ENCODE measurements at places on chromosomes 2 and 18.
A peak's percentile ranks its signal among the peaks of the same experiment; 100 is the strongest.

DNA sequence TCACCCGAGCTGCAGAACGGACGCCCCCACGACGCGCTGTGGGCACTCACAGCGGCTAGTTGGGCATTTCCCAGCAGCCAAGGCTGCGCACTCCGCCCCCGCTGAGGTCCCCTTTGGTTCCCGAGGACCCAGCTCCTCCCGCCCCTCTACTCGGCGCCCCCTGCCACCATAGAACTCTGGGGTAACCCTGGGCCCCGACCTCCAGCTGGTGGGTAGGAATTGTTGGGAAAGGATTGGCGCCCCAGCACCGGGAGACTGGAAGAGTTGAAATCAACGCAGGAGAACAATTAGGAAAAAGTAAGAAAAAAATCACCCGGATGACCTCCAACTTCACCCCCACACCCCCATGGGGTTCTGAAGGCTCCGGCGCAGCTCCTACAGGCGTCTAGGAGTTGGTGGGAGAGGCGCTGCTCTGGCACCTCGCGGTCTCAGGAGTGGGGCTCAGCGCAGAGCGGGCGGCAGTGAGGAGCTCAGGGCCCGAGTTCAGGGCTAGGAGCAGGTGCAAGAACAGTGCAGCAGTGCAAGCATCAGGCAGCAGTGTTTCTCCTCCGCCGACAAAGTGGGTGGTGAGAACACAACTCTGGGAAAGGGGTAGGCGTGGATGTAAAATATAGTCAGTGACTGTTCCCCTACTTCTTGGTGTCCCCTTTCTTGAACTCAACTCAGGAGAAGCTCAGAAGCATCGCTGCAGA is 14.0 kb downstream of the POU3F3 start:
- no peak for DNase-seq

- no peak for DNase-seq
Measured at GRCh38 chr18:74266161-74266560, 25.6 kb downstream of the CYB5A start.

DNA sequence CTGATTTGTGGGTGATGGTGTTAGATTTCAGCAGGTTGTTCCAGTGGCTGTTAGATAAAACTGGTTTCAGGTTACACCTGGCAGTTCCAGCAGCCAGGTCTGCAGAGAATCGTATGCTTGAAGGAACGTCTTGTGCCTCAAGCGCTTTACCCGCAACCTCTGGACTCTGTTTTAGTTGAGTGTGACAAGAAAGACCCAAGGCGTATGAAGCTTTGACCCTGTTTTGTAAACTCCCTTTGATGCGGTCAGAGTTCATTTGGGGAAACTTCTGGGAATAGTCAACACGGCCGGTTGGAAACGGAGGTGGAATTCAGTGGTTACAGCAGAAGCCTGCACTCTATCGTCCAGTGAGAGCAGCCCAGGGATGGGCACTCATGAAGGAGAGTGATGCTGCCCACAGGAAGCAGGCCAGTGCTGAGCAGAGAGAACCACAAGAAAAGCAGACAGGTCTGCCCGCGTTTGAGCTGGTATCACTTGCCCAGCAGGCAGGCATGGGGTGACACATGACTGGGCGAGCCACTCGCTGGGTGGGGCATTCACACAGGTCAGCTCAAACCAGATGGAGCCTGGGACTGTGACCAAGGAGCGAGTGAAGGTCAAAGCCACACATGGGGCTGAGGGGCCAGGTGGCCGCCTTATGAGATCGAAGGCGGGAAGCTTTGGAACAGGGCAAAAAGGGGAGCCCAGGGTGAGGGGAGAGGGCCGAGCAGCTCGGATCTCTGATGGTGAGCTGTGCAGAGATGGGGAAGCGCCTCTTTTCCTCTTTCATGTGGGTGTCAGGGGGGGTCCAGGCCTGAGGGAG is 99.6 kb upstream of the MBOAT2 start:
- DNase-seq = no peak

DNA sequence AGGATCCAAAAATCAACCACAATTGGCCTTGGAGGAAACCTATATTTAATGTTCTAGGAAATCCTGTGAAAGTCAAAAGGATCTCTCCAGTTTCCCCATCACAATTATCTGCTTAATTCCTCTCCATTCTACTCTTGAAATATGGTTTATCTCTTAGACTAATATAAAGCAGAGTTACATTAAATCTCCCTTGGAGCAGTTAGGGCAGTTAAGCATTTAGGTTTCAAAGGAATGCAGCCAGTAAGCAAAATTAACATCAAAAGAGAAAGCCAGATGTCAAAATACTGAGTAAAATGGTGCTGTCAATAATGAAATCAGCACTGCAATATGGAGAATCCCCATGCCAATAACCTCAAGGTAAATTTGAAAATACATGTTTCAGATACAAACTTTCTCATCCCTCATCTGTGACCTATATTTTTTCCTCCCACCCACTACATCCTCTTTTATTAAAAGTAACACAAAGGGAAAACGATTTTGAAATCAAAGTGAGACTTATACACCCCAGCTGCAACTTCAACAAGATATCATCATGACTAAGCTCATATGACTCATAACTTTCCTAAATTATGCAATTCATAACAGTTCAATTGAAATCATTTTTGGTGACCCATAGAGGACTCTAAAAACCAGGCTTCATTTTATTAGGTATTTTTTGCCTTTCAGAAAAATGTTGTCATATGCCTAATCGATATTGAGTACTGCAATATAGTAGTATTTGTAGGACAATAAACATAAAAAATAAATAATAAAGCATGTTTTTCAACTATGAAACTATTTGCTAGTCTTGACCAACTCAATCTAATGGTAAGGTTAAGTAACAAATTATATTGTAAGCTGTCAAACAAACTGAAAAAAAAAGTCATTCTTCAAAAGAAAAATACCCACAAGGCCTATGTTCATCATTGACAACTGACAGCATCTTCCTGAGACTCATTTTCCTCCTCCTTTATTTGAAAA is 3.1 kb downstream of the ADAM17 start:
- no peak for DNase-seq

GRCh38 chr2:88022669-88022921 is 6.2 kb upstream of the RNU2-63P start:
- DNase-seq = no peak

DNA sequence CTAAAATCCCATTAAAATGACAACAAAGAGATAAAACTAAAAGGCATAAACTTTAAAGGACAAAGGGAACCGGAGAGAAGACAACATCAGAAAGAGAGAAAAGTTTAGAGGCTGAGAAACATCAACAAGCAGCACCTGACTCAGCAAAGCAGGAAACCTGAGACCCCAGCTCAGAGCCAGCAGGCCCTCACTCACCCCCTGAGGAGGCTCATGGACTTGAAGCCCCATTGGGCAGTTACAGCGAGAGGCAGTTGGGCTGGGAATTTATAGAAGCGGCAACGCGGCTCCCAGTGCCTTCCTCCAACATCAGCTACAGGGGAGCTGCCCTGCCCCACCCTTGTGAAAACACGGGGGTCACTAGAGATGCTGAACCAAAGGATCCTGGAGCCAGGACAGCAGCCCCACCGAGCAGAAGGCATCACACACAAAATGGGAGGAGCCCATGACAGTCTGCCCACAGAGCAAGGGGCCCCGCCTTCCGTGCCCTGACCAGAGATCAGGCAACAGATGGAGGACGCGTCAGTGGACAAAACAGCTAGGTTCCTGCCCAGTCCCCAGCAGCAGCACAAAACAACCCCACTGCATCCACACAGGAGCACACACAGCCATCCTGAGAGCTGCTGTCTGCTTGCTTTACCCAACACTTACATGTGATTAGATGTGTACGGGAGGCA is 52.7 kb downstream of the CMPK2 start:
- no peak for DNase-seq

GRCh38 chr2:24086241-24086640 is 1.6 kb upstream of the TP53I3 start:
- no peak for DNase-seq

DNA sequence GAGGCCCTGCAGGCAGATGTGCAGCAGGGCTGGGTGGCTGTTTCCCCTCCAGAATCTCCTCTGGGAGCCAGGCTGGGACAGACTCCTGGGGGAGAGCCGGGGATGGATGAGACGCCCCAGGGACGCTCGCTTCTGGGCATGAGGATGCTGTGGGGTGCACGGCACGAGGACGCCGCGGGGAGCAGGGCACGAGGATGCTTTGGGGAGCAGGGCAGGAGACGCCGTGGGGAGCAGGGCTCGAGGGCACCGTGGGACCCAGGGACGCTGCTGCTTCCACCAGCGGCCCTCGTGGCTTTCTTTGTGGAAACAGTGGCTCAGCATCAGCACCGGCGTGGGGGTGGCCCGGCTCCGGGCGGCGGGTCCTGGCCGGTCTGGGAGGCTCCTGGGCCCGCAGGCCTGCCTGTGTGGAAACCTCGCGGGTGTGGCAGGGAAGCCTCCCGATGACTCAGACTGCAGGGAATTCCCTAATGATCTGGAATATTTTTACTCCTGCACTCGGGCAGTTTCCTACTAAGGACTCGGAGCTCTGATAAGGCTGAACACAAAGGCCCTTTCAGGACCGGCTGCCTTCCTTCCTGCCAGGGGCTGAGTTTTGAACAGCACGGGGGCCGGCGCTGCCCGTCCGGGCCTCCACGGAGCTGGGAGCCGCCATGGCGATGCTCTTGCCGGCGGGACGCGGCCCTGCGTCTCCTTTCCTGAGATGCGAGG is 62.6 kb downstream of the NFATC1 start:
- DNase-seq = no peak

DNA sequence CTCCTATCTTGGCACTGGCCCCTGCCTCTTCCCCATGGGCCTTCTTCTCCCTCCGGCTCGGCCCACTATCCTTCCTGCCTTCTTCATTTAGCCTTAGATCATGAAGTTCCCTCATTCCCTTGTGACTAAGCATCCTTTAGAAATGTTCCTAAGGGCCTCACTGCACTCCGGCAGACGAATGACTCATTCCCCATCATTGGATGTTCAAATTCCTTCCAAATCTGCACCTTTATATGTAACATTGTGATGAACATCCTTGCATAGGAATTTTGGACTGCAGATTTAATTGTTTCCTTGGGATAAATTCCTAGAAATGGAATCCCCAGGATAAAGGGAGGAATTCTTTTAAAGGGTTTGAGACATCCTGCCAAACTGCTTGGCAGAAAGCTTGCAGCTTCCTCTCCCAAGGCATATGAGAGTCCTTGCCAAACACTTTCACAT is 19.0 kb downstream of the CRACDL start:
- no peak for DNase-seq

DNA sequence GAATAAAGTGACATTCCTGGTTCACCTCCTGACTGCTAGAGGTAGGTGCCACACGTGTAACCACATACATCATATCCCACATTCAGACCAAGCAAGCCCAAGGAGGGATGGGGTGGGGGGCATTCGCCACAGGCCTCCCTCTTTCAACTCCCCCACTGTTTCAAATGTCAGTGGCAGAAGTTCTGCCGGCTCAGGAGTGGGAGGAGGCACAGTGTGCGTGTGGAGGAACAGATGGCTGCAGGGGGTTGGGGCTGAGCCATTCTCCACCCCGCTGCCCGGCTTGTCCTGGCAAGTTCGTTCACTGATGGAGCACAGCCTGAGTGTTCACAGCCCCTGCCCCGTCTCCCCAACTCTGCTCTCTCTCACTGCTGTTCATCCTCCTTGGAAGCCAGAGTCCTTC is 75.4 kb upstream of the TANC1 start:
- no peak for DNase-seq

- no peak for DNase-seq
Measured at GRCh38 chr2:201517094-201517493, 65.6 kb downstream of the STRADB start.

GRCh38 chr2:98419977-98420725 is 24.5 kb upstream of the INPP4A start:
- no peak for DNase-seq

GRCh38 chr18:61953161-61953560 is 60.4 kb upstream of the RNF152 start:
- DNase-seq = no peak

GRCh38 chr2:37985333-37985732 is 60.2 kb downstream of the RMDN2 start:
- DNase-seq = no peak

DNA sequence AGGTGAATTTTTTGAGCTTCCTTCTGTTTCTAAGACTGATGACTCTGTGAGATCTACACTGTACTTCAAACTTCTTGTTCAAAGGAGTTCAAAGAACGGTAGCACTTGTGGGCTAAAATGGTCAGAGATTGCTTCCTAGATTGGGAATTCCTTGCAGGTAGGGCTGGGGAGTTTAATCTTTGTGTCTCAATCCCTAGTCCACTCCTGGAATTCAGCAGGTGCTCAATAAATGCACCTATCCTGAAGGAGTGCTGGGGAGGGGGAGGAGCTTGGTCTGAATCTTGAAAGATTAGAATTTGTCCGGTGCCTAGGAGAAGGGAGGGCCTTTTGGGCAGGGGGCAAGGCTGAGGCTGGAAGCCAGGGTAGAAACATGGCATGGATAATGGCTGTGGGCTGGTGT is 34.6 kb downstream of the TMEM17 start:
- no peak for DNase-seq

GRCh38 chr2:26575836-26576564 is 65.2 kb downstream of the CIB4 start:
- DNase-seq = no peak

GRCh38 chr2:181596556-181596955 is 60.3 kb downstream of the CERKL start:
- no peak for DNase-seq

DNA sequence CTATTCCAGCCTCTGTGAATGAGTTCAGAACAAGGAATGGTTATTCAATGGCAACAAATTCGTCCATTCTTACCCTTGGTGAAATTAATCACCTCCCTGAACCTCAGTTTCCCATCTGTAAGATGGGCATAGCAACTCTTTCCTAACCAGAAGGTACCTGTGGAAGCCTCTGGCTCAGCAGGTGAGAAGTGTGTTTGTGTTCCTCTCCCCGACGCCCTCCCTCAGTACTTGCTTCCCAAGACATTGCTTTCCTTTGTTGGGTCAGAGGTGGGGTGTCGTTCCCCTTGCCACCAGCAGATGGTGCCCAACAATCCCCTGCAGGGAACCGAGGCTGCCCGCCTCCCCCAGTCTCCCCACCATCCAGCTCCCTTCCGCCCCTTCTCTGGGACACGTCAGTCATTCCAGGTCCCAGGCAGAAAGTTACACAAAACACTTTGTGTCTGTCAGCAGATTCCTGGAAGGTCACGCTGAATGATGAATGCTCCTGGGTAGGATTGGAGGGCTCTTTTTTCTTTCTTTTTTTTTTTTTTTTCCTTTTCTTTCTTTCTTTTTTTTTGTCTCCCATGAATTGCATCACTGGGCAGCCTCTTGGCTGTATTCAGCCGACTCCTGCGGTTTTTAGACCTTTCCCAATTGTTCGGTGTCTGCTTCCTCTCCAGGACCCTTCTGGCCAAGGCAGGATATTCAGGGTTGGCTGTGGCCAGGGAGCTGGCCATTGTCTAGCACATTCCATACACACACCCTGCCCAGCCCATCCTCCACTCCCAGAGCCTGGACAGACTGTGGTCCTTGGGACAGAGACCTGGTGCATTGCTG is 117.3 kb downstream of the LPIN1 start:
- DNase-seq = peak; percentile 86

GRCh38 chr2:69099541-69099940 is 86.6 kb downstream of the ANTXR1 start:
- DNase-seq = no peak

DNA sequence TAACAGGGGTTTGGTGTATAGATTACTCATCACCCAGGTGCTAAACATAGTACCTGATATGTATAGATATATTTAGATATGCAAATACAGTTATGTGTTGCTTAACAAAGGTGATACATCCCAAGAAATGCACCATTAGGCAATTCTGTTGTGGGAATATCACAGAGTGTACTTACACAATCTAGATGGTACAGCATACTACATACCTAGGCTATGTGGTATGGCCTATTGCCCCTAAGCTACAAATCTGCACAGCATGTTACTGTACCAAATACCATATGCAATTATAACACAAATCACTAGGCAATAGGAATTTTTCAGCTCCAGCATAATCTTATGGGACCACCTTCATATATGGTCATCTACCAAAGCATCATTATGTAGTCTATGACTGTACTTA is 43.5 kb upstream of the NPAS2 start:
- no peak for DNase-seq

Data from natural killer cell (primary cell).